ENCODE measurements at places on chromosomes 7 and 10. TPM values are rescaled to one million over a fixed set of nuclear protein-coding genes. Genes with fewer than 3 reads are reported as not detected.

RELN gene
- polyA plus RNA-seq = 21.8 TPM

- no peak for DNase-seq
Measured at GRCh38 chr10:106931159-106931852, 233.2 kb downstream of the SORCS1 start.

- no peak for DNase-seq
Measured at GRCh38 chr7:1260244-1260635, 27.6 kb downstream of the UNCX start.

GRCh38 chr7:6436385-6436685 lies 11.4 kb downstream of the DAGLB start:
- no peak for DNase-seq

DNA sequence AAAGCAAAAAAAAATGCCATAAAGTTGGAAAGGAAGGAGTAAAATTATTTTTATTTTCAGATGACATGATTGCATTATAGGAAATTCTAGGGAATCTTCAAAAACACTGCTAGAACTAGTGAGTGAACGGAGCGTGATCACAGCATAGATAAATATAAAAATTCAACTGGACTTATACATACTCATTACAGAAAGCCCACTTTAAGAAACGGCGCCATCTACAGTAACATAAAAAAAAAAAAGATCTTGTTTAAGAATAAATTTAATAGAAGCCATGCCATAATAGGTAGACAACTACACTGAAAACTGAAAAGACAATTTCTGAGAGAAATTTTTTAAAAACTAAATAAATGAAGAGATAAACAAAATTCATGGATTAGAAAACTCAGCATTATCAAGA lies 623.1 kb upstream of the MGMT start:
- DNase-seq = no peak

DNA sequence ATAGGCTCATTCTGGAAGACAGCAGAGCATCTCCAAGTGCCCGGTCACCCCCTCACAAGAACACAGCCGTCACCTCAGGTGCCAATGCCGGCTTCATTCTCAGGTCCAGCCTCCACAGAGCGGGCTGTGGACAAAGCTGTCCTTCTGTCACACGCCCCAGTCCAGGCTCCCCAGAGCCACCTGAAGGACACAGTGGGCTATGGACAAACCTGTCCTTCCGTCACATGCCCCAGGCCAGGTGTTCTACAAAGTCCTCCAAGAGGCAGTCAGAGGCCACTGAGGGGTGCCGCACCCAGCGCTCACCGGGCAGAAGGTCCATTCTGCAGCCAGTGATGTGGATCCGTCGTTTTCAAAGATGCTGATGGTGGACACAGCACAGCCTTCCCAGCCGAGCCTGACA lies 173.2 kb upstream of the PPP2R2D start:
- no peak for DNase-seq

DNA sequence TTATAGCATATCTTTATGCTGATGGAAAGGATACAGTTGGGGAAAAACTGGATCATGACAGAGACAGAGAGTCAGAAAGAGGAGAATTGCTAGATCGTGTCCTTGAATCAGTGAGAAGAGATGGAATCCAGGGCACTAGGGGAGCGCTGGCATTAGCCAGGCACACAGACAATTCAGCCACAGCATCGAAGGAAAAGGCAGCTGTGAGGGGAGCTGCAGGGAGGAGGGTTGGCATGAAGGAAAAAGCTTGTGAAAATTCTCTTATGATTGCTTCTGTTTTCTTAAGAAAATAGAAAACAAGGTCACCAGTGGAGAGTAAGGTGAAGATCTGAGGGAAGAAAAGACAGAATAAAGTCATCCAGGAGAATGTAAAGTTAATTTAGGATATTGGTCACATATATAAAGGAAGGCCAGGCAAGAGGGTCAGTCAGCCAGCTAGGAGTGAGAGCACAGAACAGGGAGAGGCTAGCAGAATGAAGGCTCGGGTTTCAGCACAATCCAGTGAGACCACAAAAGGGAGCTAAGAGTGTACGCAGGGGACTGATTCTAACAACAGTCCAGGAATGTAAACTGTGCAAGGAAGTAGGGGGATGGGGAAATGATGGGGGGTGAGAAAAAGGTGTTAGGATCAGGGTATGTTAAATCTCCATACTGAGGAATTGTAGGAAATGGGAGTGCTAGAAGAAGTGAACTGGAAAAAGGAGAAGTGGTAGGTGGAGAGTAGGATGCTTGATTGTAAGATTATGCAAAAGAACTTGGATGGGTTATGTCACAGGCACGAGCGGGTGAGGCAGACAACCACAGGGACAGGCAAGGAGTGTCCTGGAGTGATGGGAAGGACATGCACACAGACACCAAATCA lies 112.0 kb downstream of the RNF32 start:
- peak; percentile 19 for DNase-seq

GRCh38 chr10:14751014-14751896 lies 23.4 kb downstream of the FAM107B start:
- no peak for DNase-seq

RAMP3 gene
- polyA plus RNA-seq = 8.2 TPM

TAS2R60 gene
- polyA plus RNA-seq = not detected

PAX4 gene
- polyA plus RNA-seq = not detected

CUBN gene
- 276 TPM for polyA plus RNA-seq

GRCh38 chr10:88110822-88111221 lies 247.4 kb downstream of the PTEN start:
- no peak for DNase-seq

KIAA1217 gene
- 114 TPM for polyA plus RNA-seq

OTUD1 gene
- 23.8 TPM for polyA plus RNA-seq

GRCh38 chr7:54330216-54330800 lies 211.9 kb upstream of the VSTM2A start:
- no peak for DNase-seq

- peak; percentile 45 for DNase-seq
Measured at GRCh38 chr10:12707461-12708185, 293.9 kb downstream of the CCDC3 start.

DNA sequence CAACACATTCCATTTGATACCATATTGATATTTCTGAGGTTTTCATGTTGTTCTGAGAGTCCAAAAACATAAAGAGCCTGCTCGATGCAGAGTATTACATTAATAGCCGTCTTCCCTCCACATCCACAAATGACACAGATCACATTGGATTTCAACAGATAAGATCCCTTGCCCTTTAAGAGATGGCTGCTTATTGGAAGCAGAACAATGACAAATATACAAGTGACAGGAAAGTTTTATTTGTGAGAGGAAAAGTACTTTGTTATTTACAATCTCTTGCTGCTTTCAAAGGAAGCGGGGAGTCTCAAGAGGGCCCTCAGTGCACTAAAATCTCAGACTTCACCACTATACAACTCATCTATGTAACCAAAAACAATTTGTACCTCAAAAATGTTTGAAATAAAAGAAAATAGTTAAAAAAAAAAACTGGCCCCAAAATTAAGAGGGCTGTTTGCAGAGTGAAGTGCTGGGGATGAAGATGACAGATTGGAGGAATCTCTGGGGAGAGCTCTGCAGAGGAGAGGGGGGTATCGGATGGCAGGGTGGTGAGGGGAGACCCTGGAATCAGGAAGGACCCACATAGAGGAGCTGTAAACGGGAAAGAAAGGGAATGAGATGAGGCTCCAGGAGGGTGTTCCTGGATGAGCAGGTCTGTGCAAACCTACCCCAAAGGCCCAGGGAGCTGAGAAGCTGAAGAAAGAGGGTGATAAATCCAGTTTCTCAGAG lies 42.5 kb upstream of the ZNF438 start:
- no peak for DNase-seq
